GM23248 (cell line): ENCODE measurements at places on chromosomes 5 and 9.

- no peak for DNase-seq
These were observed 191.0 kb downstream of the GABBR2 start for GRCh38 chr9:98517761-98518160.

DNA sequence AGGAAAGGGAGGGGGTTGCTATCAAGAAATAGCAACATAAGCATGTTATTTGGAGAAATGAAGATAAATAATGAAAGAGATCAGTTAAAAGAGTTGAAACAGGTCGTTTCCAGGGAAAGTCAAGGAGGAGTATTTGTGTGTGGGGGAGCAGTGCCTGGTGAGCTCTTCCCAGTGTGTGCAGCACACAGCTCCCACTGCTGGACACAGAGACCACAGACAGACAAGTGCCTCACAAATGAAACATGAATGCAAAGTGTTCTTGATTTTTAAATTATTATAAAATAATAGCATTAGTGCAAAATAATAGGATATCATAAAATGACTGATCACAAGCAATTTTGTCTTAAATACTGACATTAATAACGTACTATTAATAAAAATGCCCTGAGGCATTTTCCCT lies 40.8 kb downstream of the LIFR start:
- peak; percentile 43 for DNase-seq

DNA sequence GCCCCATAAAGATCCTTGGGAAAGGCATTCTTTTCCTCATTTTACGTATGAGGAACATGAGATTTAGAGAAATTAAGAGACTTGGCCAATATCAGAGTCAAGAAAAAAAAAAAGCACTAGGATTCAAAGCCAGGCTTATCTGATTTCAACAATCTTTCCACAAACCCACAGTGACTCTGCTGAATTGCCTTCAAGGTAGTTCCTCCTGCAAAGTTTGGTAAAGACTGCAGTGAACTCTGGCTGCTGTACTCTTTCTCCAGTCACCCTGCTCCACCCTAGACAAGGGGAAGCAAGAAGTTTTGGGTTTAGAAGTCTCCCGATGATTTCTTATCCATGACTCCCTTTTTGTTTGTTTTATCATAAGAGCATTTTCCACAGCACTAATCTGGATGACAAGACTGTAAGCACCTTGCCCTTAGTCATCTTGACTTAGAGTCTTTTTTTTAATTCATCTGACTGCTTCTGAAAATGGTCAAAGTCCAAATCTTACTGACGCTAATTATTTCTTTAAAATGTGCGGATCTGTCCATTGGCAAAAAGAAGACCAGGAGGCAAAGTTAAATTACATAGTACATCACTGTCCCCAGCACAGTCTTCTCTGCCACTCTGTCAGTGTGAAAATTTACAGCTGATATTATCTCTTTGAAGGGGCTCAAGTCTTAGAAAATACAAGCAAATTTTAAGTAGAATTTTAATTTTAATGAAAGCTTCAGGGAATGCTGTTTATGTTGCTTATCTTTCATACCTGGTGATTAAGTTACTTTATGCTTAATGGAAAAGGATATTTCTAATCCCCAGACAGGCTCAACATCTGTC lies 180.1 kb downstream of the TTLL11 start:
- DNase-seq = peak; percentile 21

- no peak for DNase-seq
These were observed 81.1 kb upstream of the RAI14 start for GRCh38 chr5:34574936-34575467.

DNA sequence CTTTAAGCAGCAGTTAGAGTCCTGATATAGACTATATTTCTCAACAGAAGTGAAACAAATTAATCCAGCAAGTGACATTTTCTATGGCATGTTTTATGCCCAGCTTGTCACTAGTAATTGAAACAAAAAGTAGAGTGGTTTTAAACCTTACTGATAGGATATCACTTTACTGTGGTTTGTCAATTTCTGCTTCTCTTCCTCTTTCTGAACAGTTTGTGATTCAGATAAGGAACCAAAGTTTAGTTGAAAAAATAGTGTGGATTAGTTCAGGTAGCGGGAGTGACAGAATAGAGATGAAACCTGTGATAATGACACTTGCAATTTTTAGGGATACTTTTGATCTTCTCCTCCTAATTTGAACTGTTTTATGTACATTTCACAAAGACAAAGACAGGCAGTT lies 485.7 kb upstream of the EDIL3 start:
- no peak for DNase-seq

DNA sequence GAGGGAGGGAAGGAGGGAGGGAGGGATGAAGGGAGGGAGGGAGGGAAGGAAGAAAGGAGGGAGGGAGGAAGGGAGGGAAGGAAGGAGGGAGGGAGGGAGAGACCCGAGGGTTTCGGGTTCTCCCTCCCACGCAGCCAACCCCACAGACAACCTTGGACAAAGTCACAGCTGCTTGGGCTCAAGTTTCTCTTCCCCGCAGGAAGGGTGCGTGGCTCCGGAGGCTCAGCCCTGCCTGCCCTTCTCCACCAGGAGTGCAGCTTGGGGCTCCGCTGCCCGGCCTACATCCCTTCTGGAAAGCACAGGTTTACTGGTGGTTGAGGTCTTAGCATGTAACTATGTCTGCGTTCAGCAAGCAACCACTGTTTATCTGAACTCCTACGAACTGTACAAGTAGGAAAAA lies 15.0 kb downstream of the SLC12A7 start:
- no peak for DNase-seq

- DNase-seq = no peak
These were observed 214.8 kb downstream of the PAX5 start for GRCh38 chr9:36818965-36819870.

DNA sequence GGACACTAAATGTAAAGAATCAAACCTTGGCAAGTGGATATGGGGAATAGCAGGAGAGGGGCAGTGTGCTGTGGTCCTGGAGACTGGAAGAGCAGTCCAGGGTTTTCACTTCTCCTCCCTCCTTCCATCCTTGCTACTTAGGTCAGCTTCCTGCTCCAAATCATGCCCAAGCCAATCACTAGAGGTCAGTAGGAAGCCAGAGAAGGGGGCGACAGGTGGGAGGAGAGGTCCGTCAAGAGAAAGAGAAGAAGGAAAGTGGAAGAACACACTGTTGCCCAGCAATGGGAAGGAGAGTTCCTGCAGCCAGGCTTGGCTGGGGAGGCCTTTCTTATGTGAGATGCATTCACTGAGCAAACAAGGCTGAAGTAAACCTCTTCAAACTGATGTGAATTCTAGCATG lies 289.6 kb downstream of the DTWD2 start:
- DNase-seq = no peak

- DNase-seq = no peak
These were observed 228.3 kb downstream of the ARHGAP26 start for GRCh38 chr5:142998316-142999020.

GRCh38 chr9:129725795-129726251 lies 27.0 kb downstream of the PTGES start:
- DNase-seq = peak; percentile 76

DNA sequence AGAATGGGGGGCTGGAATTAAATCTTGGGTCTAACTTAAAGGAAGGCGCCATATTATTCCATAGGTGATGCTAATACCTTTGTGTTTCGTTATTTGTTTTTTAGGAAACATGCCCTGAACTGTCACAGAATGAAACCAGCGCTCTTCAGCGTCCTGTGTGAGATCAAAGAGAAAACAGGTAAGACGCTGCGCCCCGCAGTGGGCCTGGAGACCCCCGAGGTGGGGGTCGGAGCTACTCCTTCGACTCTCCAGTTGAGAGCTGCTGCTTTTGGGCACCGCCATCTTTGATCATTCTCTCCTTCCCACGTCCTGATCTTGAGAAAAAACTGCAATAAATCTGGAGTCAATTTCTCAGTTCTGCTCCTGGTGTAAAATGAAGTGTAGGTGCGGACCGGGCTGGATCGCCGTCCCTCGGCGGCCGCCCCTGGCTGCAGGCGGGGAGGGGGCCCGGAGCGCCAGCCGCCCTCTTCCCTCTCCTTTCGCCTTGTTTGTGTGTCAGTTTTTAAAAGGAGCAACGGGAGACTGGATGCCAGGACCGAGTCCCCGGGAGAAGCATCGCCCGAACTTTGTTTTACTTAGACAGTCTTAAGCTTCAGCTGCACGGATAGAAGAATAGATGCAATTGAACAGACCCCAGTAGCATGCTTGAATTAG lies 1.4 kb downstream of the PBX3 start:
- DNase-seq = peak; percentile 34

- no peak for DNase-seq
These were observed 547.4 kb downstream of the TLE1 start for GRCh38 chr9:81141961-81142360.

- no peak for DNase-seq
These were observed 131.7 kb upstream of the TARS1 start for GRCh38 chr5:33309068-33309467.
